NCI-H1436 treated with DMSO at 0.1 percent for 48 hours (cell line): ENCODE measurements at places on chromosomes 5 and 9.

- DNase-seq: no peak
These were observed at the start of gene DBN1 for GRCh38 chr5:177473443-177474001. DBN1 (minus strand) TSS chr5:177473634; CDS start chr5:177473521, 113 bp downstream.

DNA sequence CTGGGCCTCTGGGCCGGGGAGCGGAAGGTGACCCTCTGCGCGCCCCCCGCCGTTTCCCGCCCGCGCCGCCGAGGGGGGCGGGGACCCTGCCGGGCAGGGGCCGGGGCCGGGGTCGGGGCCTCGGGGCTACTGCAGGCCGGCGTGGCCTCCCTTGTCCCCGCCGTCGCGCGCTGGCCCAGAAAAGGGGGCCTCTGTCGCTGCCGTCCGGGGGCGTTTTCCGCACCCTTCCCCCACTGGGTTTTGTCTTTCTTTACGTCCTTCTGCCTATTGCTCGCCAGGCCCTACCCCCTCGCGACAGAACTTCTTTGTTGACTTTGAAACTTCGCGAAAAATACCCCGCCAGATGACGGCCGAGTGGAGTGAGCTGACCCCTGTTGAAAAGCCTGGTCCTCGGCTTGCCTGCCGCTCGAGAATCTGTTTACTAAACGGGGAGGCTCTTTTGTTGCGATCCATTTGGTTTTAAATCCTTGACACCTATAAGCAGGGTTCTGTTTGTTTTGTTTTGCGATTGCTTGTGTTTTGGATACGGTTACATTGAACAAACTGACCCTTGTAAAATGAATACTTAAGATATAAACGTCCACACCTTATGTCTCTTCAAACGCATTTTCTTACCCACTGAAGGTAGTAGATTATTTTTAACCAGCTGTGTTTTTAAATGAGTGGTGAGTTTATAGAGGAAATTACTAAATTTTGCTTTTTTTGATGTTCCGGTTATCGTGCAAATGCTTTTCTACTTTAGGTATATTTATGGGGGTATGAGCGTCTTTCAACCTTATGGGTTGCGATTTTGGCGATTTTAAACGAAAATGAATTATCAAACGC lies 765 bp downstream of the MARCHF6 start:
- DNase-seq: no peak

- no peak for DNase-seq
These were observed 41.4 kb downstream of the SIL1 start for GRCh38 chr5:139156814-139157213.

DNA sequence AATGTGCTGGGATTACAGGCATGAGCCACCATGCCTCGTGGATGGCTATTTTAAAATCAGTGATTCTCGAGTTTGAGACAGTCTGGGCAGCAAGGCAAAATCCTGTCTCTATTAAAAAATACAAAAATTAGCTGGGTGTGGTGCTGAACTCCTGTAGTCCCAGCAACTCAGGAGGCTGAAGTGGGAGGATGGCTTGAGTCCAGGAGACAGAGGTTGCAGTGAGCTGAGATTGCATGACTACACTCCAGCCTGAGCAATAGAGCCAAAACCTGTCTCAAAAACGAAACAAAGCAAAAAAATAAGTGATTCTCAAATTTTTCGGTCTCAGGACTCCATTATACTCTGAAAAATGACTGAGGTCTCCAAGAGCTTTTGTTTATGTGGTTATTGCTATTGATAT lies 47.9 kb upstream of the HSPA9 start:
- no peak for DNase-seq

- no peak for DNase-seq
These were observed 206.8 kb downstream of the NR3C1 start for GRCh38 chr5:143196601-143197259.

DNA sequence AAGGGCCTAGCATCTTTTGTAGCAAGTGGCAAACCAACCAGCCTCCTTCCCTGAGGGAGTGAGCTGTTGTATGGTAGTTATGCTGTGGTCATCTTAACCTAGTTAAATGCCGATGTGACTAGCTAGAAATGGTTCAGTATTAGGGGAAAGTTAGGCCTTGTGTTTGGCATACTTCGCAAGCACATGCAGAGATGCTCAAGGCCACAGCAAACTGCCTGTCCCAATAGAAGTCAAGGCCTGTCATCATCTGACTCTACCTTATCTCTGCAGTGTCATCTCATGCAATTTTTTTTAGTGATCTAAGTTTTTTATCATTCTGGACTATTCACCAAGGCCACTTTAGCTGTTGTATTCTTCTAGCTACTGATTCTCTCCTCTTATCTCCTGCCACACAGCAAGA lies 5.2 kb upstream of the EXOSC3 start:
- no peak for DNase-seq

DNA sequence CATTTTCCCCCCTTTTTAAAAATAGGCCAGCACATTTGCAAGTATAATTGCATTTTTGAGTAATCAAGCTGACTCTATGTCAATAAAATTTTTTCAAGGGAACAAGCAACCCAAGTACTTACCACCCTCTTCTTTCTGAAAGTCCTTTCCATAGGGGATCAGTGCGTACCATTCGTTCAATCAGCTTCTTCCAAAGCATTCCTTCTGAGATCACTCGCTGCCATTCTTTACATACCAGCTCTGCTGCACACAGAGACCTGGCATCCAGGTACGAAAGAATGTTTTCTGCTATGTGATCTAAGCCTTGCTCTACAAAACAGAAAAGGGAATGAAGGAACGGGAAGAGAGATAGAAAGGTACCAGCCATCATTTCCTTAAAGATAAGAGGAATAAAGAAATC lies 106.6 kb downstream of the FBXW11 start:
- no peak for DNase-seq

- no peak for DNase-seq
These were observed 234.1 kb downstream of the ADAMTS6 start for GRCh38 chr5:65247594-65247993.

- DNase-seq: no peak
These were observed 115.9 kb upstream of the MINAR2 start for GRCh38 chr5:129631961-129632360.

DNA sequence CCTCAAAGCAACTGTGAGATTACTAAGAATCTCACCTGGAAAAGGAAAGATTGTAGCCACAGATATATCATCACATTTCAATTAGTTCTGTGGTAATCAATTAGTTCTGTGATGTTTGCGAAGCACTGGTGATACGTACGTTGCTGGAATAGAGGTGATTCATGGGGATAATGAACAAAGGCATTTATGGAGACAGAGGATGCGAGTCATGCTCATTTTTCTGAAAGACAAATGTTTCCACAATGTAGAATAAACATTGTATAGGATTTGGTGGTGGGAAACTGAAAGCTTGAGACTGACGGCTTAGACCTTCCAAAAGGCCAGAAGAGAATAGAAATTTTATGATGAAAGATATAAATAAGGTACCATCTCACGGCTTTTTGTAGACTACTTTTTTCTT lies 507.3 kb upstream of the TYRP1 start:
- no peak for DNase-seq
